BJ (cell line): ENCODE measurements at places on chromosomes 5 and 9. TPM values are rescaled to one million over a fixed set of nuclear protein-coding genes. Genes with fewer than 3 reads are reported as not detected.

GRCh38 chr9:94869415-94869843, 142.9 kb downstream of the AOPEP start:
- no peak for DNase-seq

DNA sequence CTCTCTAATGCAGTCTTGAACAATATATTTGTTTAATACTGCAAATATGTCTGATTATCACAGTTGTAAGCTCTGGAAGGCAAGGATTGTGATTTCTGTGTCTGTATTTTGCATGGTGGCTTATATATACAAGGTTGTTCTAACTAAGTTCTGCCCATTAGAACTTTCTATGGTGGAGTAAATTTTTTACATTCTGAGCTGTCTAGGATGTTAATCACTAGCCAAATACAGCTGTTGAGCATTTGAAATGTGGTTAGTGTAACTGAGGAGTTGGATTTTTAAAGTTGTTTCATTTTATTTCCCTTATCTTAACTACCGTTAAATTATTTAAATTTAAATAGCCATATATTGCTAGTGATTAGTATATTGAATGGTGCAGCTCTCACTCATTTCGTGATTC, 64.3 kb upstream of the DMRTA1 start:
- no peak for DNase-seq

DNA sequence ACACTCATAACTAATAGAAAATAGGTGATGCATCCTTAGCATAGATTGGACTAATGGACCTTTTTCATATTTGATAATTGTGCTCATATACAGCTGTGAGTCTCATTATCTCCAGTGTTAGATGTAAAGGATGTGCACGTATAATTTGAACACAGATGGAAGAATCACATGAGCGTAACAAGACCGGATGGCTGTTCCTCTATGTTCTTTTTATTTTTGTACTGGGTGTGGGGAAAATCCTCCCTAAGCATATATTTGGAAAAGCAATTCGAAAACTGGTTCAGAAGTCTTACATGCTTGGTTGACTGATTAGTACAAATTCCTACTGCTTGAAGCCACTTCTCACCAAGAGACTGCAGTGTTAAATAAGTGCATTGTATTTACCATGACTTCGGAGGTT, 230.2 kb downstream of the AOPEP start:
- DNase-seq: no peak

DNA sequence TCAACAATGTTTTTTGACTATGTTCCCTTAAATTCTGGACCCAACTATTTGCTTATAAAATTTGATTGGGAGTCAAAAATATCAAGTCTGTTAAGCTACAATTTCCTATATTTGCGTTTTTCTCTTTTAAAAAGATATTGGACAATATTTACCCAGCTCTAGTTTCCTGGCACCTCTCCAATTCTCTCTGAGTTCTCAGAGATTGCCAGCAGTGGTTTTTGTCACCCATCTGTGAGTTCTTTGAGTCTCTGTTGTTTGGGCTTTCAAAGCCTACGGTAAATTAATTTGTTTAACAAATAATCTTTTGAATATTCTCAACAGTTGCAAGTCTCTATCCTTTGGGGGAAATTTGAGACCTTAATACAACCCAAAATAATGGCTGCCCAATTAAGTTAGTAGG, 174.2 kb upstream of the PUM3 start:
- no peak for DNase-seq

- DNase-seq: no peak
Measured at GRCh38 chr5:173659423-173659822, 43.0 kb upstream of the BOD1 start.

DNA sequence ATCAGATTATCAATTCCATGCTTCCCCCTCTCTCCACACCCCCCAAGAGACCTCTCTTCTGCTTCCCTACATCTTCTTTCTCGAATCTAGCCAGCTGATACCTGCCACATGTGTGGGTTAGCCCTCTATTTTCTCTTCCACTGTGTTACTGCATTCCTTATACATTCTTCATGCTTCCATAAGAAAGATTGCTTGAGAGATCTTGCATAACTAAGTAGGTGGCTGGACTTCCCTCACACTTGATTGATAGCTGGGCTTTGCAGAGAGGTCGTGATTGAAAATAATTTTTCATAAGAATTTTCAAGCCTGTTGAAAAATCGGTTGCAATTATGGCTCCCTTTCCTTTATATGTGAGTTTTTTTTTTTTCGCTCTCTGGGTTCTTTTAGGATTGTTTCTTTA, 33.0 kb upstream of the PANK3 start:
- no peak for DNase-seq

DNA sequence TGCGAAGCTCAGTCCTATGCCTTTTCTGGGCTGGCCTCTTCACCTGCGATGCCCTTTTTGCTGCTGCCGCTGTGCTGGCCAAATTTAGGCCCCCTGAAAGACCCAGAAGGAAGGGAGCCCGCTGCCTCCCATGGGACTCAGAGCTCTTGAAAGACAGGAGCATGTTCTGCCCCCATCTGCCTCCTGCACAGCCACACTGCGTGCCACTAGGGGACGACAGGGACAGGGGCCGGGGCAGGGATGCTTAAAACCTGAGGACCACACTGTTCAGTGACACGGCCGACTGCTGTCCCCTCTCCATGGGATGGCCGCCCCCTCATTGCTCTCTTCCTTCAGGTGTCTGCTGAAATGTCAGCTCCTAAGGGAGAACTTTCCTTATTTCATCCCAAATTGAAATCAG, 132.4 kb downstream of the ADAMTS2 start:
- DNase-seq: no peak

- no peak for DNase-seq
Measured at GRCh38 chr9:32161209-32161608, 223.2 kb upstream of the ACO1 start.

GRCh38 chr9:92010705-92011536, 60.9 kb upstream of the ROR2 start:
- no peak for DNase-seq

DNA sequence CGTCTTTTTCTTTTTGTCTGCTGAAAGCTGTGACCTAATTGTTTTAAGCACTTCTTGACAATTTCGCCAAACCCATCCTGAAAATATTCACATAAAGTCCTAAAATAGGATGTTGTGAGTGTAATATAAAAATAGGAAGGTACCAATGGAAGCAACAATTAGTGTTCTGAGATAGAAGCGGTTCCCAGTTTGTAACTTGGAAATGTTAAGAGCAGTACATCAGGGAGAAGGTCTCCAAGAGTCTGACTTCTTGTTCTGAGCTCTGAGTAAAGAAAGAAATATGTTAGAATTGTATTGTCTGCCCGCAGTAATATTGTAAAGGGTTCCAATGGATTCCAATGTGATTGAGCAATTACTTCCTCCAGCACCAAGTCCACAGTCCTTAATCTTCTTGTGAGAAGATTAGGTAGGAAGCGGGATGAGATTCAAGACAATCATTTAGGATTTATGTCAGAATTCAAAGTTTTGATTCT, 3.9 kb downstream of the VCAN start:
- DNase-seq: peak; percentile 86

DNA sequence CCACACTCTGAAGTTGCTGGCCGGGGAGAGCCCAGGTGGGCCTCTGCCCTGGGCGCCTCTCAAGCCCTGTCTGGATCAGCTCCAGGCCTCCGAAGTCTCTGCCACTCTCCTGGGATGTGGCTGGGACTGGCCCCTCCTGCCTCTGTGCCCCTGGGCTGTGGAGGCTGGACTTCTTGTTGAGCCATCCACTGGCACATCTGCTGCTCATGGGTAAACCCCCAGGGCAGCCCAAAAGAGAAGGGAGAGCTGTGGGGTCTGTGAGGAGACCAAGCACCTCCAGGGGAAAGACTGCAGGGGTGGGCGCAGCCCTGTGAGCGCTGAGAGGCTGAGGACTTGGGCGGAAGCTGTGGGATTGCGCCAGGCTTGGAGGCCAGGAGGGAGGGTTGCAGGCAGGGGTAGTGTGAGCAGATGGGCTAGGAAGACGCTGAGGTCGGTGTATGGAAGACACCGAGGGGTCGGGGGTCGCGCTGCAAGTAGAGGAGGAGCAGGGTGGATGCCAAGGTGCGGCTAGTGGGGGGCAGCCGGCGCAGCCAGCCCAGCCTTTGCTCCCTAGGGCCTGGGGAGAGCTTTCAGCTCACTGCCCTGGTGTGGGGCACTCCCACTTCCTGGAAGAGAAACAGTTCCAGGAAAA, 118.1 kb downstream of the WNK2 start:
- DNase-seq: no peak

- DNase-seq: no peak
Measured at GRCh38 chr9:124735121-124735520, 36.0 kb downstream of the NR6A1 start.

DNA sequence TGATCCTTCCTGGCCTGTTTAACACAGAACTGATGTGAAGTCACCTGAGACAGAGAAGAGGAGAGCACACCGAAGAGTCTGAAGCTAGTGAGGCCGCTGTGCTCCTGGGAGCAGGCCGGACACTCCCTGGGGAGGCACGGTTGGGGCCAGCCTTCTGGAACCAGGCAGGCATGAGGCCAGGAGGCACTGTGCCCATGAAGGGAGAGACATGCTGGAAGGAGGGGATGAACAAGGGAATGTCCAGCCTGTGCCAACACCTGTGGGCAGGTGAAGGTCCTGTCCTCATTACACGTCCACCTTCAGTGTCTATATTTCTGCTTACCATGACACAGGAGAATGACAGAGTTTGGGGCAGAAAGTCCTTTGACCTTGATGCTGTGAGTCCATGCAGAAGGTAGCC, 183.8 kb upstream of the S1PR3 start:
- no peak for DNase-seq

DNA sequence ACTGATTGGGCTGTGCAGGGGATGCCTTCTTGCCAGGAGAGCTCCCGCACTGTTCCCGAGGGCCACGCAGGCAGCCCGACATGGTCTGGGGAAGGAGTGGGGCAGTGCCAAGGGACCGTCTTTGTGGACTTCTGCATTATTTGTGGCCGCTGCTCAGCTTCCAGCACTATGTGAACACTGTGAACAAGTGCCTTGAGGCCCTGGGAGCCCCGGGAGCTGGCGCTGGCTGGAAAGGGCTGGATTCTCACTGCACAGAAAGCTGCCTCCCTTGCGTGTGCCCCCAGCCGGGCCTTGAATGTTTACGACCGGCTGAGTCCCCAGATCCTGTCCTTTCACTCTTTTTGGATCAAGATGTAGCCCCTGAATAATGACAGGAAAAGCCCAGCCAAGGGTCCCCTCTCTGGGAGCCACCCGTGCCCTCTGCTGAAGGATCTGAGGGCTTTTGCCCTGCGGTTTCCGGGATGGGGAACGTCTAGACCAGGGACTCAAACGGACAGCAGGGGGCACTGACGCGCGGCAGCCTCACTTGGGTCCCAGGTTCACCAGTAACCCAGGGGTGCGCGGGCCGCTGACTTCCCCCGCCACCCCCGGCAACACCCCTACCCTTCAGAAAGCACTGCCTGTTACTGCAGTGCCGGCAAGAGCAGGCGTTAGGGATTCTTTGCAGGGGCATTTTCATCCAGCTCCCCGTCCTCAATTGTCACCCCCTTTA, 98.9 kb upstream of the FCN2 start:
- DNase-seq: no peak

GRCh38 chr9:71690063-71690688, 78.1 kb downstream of the CEMIP2 start:
- no peak for DNase-seq

GRCh38 chr5:102845041-102845440, 89.9 kb downstream of the PAM start:
- no peak for DNase-seq

DNA sequence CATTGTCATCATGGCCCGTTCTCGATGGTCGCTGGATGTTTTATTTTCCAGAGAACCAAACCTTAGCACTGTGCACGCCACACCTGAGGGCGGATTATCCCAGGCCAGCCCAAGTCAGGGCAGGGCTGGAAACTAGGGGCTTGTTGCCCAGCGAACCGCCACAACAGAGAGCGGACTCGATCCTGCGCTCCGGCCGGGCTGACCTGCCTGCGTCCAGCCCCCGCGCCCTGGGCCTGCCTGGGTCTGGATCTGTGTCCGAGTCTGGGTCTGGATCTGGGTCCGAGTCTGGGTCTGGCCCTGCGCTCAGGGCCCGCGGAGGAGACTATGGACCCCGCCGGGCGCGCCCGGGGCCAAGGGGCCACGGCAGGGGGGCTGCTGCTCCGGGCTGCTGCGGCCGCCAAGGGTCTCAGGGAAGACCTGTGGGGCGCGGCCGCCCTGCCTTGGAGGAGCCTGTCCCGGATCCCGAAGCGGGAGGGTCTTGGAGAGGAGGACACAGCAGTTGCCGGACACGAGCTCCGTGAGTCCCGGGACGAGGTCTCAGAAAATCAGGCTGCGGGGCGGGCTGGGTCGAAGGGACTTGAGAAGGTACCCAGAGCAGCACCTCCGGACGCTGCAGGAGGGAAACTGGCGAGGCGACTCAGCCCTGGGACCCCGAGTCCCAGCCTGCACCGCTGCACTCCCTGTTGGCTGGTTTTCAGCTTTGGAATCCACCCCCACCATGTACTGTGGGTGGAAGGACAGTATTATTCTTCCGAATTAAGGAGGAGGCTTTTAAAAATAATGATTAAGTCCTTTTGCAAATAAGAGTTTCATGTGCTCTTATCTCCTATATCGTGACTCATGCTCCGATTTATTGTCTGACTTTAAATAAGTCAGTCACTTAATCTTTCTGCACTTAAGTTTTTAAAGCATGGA, at the start of gene ANKDD1B:
Gene ANKDD1B (plus strand): TSS at position 143 of the 915 bp plus-strand sequence. CDS start 182 bp downstream, at position 325.
- DNase-seq: no peak

DNA sequence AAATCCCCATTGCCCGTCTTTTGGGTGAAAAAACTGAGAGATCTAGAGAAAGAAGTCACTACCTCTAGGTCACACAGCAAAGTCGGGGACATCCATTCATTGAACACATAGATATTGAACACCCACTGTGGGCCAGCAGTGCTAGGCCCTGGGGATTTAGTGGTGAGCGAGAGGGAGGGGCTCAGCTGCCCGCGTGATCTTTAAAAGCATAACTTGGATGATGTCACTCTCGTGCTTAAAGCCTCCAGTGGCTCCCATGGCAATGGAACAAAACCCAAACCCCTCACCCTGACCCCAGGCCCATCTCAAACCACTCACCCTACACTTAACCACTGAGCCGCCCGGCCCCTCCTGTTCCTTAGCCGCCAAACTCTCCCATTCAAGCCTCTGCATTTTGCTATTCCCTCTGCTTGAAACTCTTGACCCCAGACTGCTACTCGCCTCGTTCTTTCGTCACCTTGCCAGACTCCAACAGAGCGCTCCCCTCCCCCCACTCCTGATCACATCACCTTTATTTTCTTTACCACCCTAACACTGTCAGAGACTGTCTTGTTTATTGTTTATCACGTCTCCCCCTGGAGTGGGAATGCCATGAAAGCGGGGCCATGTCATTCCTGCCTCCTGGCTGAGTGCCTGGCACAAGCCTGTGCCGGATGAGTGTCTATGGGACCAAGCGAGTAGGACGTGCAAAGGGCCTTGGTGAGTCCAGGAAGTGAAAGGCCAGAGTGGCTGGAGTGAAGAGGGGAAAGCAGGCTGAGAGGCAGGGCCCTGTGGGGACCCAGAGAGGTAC, 710 bp upstream of the PIP5KL1 start:
- no peak for DNase-seq

- DNase-seq: no peak
Measured at GRCh38 chr5:58486290-58486689, 4.9 kb upstream of the GAPT start.

- DNase-seq: no peak
Measured at GRCh38 chr5:63293317-63293716, 668.9 kb downstream of the HTR1A start.

GRCh38 chr9:7300484-7300883, 499.1 kb downstream of the DMAC1 start:
- no peak for DNase-seq

BTNL8 gene
- not detected in 2 replicates for polyA plus RNA-seq

SPINK13 gene
- polyA plus RNA-seq: not detected in 2 replicates

ENHO gene
- 0.11 TPM in 1 of 2 replicates, not detected in the other for polyA plus RNA-seq

SPINK5 gene
- not detected in 2 replicates for polyA plus RNA-seq

PTGES gene
- 10.5 and 16.4 TPM in 2 replicates for polyA plus RNA-seq

ZNF608 gene
- polyA plus RNA-seq: 0.43 and 0.54 TPM in 2 replicates

ZNF354C gene
- polyA plus RNA-seq: 2.0 and 3.2 TPM in 2 replicates

ASB6 gene
- polyA plus RNA-seq: 13.1 and 23.2 TPM in 2 replicates

PKN3 gene
- polyA plus RNA-seq: 2.8 and 3.4 TPM in 2 replicates

TMOD1 gene
- 0.06 and 0.15 TPM in 2 replicates for polyA plus RNA-seq

VAV2 gene
- 9.0 and 9.9 TPM in 2 replicates for polyA plus RNA-seq
